Testis (tissue), 5 donors: ENCODE measurements at places on chromosomes 13 and 19. TPM values are rescaled to one million over a fixed set of nuclear protein-coding genes. Genes with fewer than 3 reads are reported as not detected.

- peak; percentile 26 for DNase-seq
- no peaks in the 10 kb centered on the region for H3K27me3 ChIP-seq
- peak overlapping the region; percentile 46 for H3K4me3 ChIP-seq
- H3K27ac ChIP-seq, result no peak overlapping the region
- no peaks in the 10 kb centered on the region for H3K36me3 ChIP-seq
Observed at GRCh38 chr19:52992109-52993004, 21.4 kb upstream of the ERVV-1 start.

- H3K27me3 ChIP-seq, result no peaks in the 10 kb centered on the region
- H3K4me1 ChIP-seq, result peaks cover 15% of the 10 kb centered on the region
- peak overlapping the region; percentile 100 for H3K4me3 ChIP-seq
- H3K36me3 ChIP-seq, result no peaks in the 10 kb centered on the region
Observed at GRCh38 chr19:49488863-49489537, 1.6 kb downstream of the RPL13A start.

DNA sequence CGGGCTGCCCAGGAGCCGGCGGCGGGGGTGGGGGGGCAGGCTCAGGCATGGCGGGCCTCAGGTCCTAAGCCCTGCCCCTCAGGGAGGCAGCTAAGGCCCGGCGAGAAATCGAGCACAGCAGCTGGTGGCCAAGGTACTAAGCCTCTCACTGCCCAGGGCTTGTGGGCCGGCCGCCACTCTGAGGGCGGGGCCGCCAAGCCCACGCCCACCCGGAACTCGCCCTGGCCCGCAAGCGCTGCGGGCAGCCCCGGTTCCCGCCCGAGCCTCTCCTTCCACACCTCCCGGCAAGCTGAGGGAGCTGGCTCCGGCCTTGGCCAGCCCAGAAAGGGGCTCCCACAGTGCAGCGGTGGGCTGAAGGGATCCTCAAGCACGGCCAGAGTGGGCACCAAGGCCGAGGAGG is 33.1 kb downstream of the PCDH8 start:
- H3K4me1 ChIP-seq, result no peaks in the 10 kb centered on the region
- no peak overlapping the region for H3K27ac ChIP-seq
- H3K27me3 ChIP-seq, result no peaks in the 10 kb centered on the region
- peak overlapping the region; percentile 56 for H3K4me3 ChIP-seq
- DNase-seq, result no peak
- no peaks in the 10 kb centered on the region for H3K36me3 ChIP-seq

Gene IL12RB1
- total RNA-seq, result 0.39 TPM

Gene HSD17B14
- total RNA-seq, result 5.6 TPM
